ENCODE measurements at places on chromosomes 6 and 20. TPM values are rescaled to one million over a fixed set of nuclear protein-coding genes. Genes with fewer than 3 reads are reported as not detected.

The SPDEF gene
- total RNA-seq: not detected

The RIMS1 gene
- total RNA-seq: 0.34 TPM

The IL20RA gene
- total RNA-seq: 0.27 TPM

GRCh38 chr6:42449917-42450476, 1.7 kb downstream of the TRERF1 start:
- DNase-seq: no peak

- DNase-seq: no peak
These were observed 191.1 kb downstream of the TAF4 start for GRCh38 chr20:61874421-61875068.

DNA sequence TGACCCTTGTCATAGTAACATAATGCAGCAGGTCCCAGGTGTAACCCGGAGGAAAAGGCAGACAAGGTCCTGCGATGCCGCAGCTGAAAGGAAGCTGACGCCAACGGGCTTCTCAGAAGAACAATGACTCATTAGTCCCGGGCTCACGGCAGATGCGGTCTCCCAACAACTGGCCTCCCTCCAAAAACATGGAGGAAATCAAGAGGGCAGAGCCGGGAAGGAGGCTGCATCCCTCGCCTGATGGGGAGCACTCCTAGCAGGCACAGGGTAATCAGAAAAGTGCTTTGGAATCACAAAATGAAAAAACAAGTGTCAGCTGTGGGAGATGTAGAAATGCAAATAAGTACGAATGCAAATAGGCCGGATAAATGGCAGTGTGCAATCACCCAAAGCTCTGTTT, 165.2 kb upstream of the AGPAT4 start:
- DNase-seq: peak; percentile 18

DNA sequence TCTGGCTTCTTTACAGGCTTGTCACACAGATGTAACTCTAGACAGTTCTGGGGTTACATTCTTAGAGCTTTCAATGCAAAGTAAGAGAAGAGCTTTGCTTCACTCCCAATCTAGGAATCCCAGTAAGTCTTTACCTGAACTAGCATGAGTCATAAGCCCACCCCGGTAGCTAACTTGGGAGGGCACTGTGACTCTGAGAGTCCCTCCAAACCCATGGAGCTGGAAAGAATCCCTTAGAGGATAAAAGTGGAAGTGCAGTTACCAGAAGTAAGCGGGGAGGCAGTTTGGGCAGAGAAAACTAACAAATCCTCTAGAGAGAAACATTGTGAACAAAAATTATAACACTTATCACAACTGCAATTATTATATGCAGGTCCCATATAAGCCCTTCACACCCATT, 84.0 kb upstream of the SMLR1 start:
- DNase-seq: no peak

GRCh38 chr6:3310051-3310448, 51.3 kb downstream of the PSMG4 start:
- DNase-seq: no peak

DNA sequence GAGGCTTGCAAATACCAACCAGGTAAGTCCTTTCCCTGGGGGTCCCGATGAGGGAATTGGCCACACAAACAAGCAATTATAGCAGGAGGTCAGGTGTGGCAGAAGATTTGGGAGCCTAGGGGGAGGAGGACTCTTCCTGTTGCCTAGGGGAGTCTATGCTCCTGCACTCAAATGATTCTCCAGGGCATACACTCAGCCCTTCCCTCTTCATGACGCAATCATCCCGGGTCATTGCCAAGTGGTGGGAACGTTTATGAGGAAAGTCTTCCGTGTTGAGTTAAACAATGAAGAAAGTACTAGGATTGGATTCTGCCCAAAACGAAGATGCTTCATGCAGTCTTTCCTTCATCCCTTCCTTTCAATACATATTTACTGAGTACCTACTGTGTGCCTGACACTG, 186.5 kb upstream of the TSHZ2 start:
- DNase-seq: no peak

- DNase-seq: peak; percentile 10
These were observed 1.5 kb downstream of the ZNFX1 start for GRCh38 chr20:49276161-49276960.

GRCh38 chr6:162710419-162710818, 17.1 kb downstream of the PRKN start:
- no peak for DNase-seq

DNA sequence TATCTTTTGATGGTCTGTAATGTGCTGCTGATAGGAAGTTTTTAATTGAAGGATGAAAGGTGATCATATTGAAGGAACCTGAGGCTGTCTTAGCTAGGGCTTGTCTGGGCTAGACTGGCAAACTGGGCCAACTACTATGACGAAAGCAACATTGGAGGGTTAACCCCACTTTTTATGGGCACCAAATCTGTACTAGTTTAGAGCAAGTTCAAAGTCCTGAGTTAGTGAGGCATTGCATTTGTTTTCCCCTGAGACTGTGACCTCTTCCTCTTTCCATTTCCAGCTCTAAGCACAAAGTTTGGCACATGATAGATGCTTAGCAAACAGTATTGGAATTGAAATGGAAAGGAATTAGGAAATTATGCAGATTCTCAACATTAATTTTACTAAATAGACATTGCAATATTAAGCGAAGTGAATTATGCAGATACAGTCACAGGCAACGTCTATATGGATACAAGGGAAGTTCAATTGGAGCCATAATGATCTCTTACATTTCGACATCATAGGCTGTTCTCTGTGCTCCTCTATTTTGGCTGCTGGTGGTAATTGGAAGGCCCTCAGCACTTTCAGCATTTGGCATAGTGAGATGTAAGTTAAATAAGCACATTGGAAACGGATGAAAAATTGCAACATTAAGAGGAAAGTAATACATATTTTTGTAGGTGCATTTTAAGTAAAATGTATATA, 22.2 kb downstream of the CEP57L1 start:
- no peak for DNase-seq
